ENCODE measurements at places on chromosomes 11 and 22.

DNA sequence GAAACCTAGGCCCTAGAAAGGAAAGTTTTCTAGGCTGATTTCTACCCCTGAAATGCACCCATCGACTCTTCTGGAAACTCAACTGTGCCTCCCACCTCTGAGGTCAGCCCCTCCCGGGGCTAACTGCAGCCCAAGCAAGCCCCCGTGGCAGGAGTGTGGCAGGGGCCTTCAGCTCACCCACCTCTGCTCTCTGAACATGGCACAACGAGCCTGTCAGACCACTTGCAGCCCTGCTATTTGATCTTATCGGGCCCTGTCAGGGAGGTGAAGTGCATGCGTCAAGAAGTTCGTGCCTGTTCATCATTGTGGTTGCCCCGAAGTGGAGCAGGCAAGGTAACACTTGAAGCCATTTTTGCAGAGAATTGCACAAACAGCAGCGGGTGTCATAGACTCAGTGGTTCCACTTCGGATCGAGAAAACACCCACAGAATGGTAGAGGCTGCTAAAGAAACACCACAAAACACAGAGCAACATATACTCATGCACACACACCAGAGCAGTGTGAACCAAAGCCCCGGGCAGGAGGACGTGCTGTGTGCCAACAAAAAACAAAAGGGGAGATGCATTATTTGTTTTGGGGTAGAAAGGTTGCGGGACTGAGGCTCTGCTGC is 262.7 kb downstream of the ETS1 start:
- no peak for DNase-seq

DNA sequence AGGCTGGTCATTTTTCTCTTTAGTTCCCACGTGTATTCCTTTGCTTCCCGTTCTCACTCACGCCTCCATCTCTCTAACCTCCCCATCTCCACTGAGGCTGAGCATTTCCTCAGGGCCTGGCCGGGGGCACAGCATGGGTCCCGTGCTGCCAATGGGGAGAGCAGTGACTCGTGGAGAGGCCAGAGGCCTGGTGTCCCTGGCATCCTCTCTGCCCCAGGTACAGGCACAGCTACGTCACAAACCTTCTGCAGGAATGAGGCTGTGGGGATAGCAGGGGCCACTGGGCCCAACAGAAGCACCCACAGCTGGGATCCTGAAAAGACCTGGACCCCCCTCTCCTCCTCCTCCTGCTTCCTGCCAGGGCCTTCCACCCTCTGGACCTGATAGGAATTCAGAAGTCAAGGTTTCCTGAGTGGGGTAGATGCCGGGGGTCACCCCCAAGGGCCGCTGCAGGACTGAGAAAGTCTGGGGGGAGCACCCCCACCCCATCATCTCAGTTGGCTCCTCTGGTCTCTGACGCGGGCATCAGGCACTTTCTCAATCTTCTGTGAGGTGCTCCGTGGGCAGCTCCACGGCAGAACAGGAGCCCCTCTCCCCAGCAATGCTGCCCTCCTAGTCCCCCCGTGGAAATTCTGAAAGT is 11.8 kb downstream of the PNPLA5 start:
- DNase-seq, result no peak

DNA sequence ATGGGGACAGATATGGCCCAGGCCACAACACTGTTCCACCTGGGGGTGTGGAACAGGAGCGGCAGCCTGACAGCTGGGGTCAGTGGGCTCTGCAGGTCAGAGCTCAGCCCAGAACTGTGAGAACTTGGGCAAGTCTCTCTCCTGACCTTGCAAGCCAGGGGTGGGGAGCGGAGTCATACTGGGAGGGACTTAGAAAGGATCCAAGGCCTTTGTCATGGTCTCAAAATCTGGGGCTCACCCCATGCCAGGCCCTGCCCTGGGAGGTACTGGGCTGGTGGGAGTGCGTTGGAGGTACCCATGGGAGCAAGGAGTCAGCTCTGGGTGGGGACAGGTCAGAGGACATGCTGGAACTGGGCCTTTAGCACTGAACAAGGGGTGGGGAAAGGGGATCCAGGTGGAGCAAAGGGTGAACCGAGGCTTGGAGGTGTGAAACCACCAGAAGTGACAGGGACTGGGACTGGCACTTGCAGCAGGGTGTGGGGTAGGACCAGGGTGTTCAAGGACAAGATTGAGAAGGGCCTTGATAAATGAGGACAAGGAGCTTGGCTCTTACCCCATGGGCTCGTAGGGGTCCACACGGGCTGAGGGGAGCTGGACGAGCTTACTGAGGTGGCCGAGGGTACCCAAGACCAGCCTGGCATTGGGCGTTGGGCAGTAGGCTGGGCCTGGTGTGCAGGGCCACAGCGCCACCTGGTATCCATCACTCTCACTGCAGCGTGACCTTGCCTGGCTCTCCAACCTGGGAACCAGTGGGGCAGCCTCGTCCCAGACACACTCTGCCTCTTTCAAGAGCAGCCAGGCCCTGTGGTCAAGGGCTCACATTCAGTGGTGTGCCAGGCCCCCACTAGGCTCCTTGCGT is 7.4 kb upstream of the PMM1 start:
- DNase-seq, result peak; percentile 61

DNA sequence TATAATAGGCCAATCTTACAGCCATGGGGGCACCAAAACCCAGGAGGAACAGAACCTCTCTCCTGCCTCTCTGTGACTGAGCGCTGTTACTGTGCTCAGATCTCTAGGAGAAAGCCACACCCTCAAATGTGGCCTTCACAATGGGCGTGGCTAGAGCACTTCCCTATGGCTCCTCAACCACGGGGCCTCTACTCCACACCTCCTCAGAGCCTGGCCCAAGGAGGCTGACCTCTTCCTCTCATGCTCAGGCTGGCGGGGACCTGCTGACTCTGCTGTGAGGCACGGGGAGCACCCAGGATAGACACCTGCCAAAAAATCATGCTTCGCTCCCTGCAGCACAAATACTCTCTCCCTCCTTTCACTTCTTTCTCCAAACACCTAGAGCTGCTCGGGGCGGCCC is 41.0 kb downstream of the C11orf58 start:
- peak; percentile 78 for DNase-seq

DNA sequence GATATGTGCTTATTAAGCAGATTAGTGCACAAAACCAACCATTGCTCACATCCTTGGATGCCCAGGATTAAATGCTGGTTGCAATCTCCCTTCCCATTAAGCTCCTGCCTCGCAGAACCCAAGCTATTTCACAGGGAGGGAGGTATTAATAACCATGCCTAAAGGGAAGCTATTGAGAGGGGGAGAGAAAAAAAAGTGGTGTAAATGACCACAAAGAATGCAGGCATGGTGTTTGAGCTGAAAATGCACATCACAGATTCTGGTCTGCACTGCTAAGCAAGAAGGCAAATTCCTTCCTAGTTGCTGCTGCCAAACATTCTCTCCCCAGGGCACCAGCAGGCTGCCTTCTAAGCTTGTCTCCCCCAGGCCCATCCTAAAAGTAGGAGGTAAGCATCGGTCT is 92.0 kb upstream of the ISX start:
- no peak for DNase-seq

GRCh38 chr11:125166764-125167291 is 2.3 kb downstream of the PKNOX2 start:
- DNase-seq, result no peak

GRCh38 chr11:47383071-47383470 is 4.7 kb upstream of the SPI1 start:
- DNase-seq, result no peak

DNA sequence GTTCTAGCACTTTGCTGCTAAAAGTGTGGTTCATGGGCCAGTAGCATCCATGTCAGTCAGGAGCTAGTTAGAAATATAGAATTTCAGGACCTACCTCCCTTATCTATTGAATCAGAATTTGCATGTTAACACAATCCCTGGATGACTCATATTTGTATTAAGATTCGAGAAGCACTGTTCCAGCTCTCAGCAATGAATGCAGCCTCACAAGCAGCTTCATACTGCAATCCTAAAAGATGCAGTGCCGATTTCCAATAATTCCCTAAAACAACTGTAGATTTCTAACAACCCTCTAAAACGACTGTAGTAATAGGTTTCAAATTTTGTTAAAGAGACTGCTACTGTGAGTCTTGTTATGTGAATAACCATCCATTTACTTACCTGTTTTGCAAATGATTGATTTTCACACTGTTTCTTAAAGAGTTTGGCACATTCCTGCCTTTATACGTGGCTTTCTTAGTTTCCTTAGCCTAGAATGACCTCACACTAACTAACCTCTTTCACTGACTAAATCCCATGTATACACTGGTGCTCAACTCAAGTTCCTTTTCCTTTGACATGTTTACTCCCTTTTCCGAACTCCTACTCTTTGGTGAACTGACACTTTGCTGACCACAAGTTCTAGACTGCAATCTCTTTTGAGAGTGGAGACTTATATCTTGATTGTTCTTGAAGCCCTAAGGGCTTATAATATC is 511.8 kb downstream of the METTL15 start:
- no peak for DNase-seq

- peak; percentile 39 for DNase-seq
These were observed 82.3 kb downstream of the RCN1 start for GRCh38 chr11:32172848-32173834.

GRCh38 chr11:123654566-123655081 is at the start of gene SCN3B:
Gene SCN3B, minus strand, starts transcription at chr11:123654624. Its CDS starts 823 bp downstream, at chr11:123653801.
- DNase-seq, result peak; percentile 76

GRCh38 chr11:35151683-35152280 is 12.8 kb downstream of the CD44 start:
- DNase-seq, result no peak

- peak; percentile 42 for DNase-seq
These were observed 16.6 kb downstream of the TBC1D10A start for GRCh38 chr22:30309951-30310741.

DNA sequence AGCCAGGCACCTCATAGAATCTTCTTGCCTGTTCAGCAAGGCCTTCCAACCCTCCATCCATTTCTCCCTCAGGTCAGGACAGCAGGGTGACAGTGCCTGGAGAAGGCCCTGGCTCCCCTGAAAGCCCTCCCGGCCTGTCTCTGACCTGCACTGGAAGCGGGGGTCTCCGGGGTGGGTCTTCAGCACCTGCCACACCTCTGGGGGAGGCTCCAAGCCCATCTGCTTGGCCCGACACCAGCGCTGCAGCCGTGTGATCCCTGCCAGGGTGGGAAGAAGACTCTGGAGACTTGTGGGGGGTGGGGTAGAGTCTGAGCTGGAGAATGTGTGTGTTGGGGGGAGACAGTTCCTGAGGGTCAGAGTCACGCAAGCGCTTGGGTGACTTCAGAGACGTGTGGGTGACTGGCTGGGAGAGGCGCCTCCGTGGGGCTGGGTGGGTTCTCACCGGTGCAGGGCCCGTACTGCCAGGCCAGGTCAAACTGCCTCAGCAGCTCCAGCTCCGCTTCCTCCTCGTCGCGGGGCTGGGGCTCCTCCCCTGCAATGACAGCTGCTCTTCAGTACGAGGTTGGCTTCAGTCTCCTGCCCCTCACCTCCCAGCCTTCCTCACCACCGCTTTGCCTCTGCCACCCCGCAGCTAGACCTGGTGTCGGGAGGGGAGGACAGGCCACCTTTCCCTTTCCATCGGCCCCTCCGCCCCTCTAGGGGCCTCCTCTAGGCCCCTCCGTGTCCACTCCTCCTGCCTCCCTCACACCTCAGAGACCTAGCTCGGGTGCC is 615 bp downstream of the POLD4 start:
- no peak for DNase-seq

- peak; percentile 38 for DNase-seq
These were observed 35.9 kb downstream of the MYO18B start for GRCh38 chr22:25777870-25778269.

DNA sequence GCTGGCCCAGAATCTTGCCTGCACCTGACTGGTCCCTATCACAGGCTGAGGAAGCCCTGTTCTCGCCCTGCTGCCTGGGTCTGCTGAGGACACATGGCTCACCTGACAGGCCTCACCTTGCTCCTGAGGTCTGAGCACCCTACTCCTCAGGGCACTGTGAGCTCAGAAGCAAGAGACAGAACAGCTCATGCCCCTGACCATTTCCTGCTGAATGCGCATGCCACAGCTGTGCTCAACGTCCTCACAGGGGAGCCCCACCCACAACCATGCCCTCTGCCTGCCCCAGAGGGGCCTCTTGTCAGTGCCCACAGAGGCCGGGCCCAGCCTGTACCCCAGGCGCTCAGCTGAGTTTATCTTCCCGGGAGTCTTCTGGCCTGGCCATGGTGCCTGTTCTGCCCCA is 2.8 kb upstream of the TSPO start:
- no peak for DNase-seq

- no peak for DNase-seq
These were observed 70.0 kb downstream of the CWF19L2 start for GRCh38 chr11:107387666-107388065.

- DNase-seq, result no peak
These were observed 135.9 kb upstream of the KIRREL3 start for GRCh38 chr11:127136438-127136837.

DNA sequence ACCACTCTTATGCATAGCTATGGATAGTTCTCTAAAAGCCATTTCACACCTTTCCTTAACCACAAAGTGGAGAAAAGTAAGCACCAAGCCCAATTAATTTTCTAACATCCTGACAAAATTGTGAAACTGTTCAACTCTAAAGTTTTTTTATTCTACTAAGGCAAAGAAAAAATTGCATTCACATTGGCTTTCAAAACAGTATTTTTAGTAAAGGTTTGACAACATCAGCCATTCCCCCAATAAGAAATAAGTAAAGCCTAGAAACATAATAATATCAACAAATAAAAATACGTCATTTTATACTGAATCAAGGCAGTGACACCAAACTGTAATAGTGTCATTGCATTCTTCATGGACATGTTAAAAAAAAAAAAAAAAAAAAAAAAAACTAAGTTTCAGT is 11.1 kb downstream of the FAM168A start:
- no peak for DNase-seq

- no peak for DNase-seq
These were observed 28.7 kb downstream of the KCNE3 start for GRCh38 chr11:74438681-74439080.

GRCh38 chr11:3232956-3233355 is 739 bp upstream of the MRGPRE start:
- DNase-seq, result no peak

DNA sequence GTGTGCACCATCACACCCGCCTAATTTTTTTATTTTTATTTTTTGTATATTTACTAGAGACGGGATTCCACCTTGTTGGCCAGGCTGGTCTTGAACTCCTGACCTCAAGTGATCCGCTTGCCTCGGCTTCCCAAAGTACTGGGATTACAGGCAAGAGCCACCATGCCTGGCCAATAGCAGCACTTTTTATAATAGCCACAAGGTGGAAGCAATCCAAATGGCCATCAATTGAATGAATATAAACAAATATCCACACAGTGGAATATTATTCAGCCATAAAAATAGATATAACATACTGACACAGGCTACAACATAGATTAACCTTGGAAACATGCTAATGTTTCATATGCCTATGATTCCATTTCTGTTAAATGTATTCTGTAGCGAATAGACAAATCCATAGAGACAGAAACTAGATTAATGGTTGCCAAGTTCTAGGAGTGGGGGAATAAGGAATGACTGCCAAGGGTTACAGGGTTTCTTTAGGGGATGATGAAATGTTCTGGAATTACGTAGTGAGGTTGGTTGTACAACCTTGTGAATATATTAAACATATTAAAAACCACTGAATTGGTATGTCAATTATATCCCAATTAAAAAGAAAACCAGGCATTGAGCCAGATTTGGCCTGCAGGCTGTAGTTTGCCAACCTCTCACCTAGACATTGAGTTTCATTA is 4.8 kb downstream of the VPS51 start:
- no peak for DNase-seq

DNA sequence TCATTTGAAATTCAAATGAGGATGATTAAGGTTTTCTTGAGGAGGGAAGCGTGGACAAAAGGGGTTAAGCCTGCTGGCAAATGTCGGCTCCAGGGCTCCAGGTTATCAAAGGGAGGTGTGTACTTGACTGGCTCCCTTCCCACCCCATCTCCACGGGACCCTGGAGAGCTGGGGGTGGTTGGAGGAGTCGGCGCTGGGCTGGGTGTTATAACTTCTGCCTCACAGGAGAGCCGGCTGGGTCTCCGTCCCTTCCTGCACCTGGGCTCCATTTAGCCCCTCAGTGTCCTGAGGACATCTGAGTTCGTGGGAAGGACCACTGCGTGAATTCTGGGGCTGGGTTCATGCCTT is 15.6 kb downstream of the POU2F3 start:
- DNase-seq, result no peak

Data from KBM-7 (cell line).